ENCODE measurements at places on chromosomes 12 and 14.

DNA sequence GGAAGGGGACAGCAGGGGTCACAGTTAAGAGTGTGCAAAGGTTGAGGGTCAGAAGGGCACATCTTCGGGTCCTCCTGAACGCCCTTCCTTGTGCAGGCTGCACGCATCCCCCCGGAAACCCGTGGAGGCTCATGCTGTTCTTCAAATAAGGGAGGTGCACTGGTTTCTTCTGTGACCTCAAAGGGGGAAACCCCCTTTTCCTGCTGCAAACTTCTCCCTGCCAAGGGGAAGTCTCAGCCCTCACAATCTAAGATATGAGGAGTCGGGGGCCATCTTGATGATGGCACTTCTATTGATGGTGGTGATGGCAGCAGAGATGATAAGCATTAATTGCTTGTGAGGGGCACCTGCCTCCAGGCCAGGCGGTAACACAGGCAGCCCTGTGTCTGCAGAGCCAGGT is 40.0 kb downstream of the ISCA2 start:
- DNase-seq: no peak

- no peak for DNase-seq
Observed at GRCh38 chr12:131066886-131067490, 113.3 kb downstream of the ADGRD1 start.

DNA sequence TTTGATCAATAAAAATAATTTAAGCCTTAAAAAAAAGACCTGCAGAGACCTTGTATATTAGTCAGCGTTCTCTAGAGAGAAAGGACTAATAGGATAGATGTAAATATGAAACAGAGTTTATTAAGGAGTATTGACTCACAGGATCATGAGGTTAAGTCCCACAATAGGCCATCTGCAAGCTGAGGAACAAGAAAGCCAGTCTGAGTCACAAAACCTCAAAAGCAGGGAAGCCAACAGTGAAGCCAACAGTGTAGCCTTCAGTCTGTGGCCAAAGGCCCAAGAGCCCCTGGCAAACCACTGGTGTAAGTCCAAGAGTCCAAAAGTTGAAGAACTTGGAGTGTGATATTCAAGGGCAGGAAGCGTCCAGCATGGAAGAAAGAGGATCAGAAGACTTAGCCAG is 66.3 kb downstream of the TBX5 start:
- no peak for DNase-seq

DNA sequence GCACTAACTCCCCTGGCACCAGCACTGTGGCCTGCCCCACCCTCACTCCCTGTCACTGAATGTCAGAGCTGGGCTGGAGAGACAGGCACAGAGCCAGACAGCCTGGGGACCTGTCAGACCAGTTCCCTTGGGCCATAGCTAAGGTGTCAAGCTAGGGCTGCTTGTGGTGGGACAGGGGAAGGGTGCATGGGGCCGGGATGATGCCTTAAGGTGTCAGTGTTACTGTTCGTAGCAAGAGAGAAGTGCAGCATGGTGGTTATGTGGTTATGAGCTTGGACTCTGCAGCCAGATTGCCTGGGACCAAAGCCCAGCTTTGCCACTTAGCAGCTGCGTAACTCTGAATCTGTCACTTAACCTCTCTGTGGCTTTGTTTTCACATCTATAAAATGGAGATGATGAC is 3.8 kb downstream of the RAPGEF3 start:
- no peak for DNase-seq

DNA sequence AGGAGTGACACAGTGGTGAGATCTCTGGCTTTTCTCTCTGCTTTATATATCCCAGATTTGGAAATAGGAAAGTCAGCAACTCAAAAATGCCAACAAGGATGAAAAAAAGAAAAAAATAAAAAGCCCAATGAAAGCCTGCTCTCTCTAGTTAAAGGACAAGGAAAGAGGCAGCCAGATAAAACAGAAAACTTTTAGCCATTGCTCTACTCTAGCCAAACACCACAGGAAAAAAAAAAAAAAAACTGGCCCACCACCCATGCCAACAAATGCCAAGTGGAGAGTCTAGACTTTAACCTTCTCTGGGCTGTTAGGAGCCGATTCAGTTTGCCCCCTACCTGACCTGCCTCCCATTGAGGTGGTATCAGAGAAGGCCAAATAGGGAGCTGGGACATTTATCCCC is 222.3 kb upstream of the TMTC1 start:
- no peak for DNase-seq

DNA sequence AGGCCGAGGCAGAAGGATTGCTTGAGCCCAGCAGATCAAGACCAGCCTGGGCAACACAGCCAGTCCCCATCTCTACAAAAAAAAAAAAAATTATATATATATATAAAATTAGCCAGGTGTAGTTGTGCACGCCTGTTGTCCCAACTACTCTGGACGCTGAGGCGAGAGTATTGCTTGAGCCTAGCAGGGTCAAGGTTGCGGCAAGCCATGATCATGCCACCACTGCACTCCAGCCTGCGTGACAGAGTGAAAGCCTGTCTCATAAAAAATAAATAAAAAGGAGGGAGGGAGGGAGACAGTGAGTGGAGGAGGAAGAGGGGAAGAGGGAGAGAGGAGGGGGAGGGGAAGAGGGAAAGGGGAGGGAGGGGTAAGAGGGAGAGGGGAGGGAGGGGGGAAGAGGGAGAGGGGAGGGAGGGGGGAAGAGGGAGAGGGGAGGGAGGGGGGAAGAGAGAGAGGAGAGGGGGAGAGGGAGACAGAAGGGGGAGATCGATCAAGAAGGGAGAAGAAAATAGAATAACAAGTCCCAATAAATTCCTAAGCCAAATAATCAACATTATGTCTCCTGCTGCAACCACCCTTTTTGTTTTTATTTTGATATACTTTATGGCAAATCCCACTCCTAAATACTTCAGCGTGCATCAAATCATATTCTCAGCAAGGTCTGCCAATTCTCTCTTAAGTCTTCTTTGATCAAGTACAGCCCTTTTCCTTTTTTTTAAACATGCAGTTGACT is 163.9 kb downstream of the MED13L start:
- no peak for DNase-seq

DNA sequence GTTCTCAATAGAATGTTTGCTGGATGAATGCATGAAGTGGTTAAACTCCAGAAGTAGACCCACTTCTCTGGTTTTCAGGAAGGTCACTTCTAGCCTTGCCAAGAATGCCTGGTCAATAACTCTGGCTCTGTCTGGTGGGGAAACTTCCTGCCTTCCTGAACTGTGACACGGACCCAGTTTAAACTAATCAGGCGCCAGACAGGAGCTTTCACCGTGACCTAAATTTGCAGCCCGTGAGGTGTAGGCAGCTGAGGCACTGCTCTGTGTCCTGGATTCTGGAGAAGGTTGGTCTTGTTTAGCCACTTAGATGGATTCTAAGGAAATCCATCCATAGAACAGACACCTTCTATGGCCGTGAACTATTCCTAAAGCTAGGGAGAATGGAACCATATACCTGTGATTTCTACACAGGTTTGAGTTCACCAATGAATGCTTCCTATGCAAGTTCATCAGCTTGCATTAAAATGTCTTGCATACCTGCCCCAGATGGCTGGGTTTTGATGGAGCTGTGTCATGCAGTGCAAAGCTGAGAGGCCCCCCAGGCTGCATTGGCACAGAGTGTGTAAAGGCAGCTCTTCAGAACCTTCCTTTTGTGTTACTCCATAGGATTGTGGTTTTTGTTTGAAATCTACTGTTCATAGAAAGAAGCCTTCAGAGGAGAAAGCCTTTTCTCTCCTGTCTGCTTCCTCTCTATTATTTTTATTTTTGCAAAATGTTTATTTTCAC is 4.4 kb downstream of the CHST11 start:
- no peak for DNase-seq

- no peak for DNase-seq
Observed at GRCh38 chr12:115343601-115344000, 659.6 kb upstream of the TBX3 start.

- no peak for DNase-seq
Observed at GRCh38 chr12:69570000-69570516, 15.2 kb upstream of the CCT2 start.

- DNase-seq: no peak
Observed at GRCh38 chr12:117518594-117519270, 157.3 kb upstream of the NOS1 start.

- no peak for DNase-seq
Observed at GRCh38 chr12:59737725-59738463, 142.1 kb downstream of the SLC16A7 start.
